ENCODE measurements at places on chromosomes 13 and 19. TPM values are rescaled to one million over a fixed set of nuclear protein-coding genes. Genes with fewer than 3 reads are reported as not detected.

DNA sequence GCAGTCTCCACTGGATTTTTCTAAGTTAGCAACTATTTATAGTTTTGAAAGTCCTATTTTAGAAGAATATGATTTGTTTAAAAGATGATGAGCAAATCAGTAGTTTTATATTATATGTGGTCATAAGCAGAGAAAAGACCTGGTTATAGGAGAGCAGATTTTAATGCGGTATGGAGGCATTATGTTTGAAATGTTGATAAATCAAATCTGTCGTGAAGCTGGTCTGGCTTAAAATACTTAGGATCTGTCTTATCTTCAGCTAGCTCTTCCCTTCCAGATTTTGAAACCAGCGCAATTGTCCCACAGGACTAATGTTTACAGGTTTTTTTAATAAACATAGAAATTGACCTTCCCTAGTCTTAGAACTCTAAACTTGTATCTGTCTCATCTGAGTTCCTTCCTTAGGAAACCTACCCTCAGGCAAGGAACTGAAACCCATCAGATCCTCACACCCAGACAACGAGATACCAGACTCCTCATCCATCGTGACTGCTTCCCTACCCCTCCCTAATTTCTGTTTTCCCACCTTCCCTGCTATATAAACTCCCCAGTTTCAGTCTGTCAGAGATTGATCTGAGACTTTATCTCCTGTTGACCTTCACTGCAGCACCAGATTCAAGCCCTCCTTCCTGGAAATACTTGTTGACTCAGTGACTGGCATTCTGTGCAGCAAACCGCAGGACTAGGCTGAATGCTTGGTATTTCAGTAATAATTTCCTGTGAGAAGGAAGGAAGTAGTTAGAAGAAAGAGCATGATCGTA is 37.8 kb upstream of the CXCL17 start:
- no peak for DNase-seq

GRCh38 chr19:2726160-2726855 is 5.1 kb upstream of the DIRAS1 start:
- no peak for DNase-seq

DNA sequence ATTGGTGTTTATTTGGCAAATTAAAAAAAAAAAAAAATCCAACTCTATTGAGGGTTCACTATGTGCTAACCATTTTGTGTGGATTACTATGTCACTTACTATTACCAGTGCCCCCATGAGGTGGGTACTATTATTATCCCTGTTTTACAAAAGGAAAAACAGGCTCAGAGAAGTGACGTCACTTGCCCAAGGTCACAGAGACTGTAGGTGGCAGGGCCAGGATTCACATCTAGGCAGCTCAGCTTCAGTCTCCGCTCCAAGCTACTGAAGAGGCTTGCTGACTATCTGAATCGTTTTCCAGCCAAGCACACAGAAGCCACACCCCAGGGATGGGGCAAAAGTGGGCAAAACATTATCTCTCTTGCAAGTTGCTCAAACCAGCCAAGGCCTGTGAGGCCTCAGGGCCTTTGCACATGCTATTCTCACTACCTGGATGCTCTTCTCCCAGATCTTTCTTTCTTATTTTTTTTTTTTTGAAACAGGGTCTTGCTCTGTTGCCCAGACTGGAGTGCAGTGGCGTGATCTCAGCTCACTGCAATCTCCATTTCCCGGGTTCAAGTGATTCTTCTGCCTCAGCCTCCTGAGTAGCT is 4.8 kb upstream of the ANGPTL8 start:
- DNase-seq: no peak

DNA sequence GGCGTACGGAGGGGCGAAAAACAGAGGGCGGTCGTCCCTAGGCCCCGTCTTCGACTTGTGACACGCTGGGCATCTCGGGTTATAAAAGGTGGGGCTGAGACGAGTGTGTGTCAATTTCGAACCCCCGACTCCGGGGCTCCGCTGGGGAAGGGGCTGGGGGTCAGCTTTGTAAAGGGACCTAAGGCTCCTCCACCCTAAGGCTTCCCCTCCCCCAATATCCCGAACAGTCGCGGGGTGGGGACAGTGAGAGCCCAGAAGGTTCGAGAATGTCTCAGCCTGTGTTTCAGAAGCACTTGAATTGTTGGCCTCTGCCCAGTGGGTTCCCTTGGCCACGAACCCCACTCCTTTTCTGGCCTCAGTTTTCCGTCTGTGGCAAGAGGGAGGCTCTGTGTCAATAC is 450 bp downstream of the SELENOW start:
- DNase-seq: no peak

DNA sequence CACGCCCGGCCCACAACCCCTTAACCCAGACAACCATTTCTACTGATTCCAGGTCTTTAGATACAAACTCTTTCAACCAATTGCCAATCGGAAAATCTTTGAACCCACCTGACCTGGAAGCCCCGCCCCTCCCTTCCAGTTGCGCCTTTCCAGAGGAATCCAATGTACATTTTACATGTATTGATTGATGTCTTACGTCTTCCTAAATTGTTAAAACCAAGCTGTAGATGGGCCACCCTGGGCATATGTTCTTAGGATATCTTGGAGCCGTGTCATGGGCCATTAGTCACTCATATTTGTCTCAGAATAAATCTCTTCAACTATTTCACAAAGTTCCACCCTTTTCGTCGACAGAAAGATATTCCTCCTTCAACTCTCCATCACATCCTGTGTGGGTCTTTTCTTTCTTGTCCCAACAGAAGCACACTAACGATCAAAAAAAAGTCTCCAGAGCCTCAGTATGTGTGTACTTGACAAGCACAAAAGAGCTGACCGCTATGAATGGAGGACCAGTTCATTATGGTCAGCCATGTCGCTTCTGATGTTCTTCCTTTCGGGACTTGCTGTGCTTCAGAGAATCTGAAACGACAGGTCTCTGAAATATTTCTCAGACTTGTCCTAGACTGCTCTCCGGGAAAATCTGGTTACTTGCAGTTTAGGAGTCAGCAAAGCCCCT is 601 bp upstream of the ZNF749 start:
- DNase-seq: peak; percentile 3

- no peak for DNase-seq
These were observed 330.2 kb downstream of the MZT1 start for GRCh38 chr13:72397265-72397664.

DNA sequence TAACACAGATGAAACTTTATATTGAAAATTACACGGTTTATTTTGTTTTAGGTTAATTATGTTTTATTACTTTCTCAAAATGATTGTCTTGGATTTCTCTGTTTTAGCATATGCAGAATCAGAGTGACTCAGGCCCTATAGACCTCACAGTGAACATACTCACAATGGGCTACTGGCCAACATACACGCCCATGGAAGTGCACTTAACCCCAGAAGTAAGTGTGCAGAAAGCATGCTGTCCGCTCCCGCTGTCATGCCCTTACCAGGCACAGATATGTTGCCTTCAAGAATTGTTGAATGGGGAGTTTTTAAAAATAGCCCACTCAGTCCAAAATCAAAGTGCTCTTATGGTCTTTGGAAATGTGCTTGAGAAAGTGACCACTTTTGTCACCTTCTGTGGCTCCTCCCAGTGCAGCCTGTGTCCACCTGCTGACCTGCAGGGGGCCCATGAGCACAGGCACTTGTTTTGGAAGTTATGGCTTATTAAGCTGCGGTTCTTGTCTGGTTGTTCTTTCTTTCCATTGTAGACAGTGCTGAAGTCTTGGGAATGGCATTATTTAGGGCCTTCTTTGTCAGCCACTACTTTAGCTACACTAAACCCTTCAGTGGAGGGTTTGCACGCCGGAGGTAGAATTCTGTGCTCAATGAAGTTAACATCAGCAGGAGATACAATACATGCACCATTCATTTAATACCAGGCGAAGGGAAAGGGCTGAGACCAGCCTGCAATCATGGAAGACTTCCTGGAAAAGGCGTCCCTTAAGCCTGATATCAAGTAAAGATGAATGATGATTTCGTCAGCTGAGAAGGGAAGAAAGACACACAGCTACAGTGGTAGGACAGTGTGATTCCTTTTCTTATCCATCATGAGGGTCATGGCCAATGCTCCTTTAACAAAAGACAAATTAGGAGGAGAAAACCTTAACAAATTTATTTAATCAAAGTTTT is 36.7 kb downstream of the CUL4A start:
- DNase-seq: no peak

DNA sequence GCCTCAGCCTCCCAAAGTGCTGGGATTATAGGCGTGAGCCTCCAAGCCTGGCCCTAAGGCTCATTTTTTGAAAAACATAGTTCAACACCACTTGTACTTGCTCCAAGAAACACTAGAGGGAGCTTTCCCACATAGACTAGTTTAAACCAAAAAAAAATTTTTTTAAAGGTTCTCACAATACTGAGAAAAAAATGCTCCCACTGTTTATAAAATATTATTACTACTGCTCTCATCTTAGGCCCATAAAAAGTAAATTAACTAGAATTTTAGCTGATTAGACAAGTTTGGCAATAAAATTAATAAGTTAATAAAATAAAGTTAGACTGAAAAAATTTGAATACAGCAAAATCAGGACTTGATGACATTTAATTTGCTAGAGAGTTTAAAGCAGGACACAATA is 109.5 kb downstream of the TBC1D4 start:
- peak; percentile 60 for DNase-seq

DNA sequence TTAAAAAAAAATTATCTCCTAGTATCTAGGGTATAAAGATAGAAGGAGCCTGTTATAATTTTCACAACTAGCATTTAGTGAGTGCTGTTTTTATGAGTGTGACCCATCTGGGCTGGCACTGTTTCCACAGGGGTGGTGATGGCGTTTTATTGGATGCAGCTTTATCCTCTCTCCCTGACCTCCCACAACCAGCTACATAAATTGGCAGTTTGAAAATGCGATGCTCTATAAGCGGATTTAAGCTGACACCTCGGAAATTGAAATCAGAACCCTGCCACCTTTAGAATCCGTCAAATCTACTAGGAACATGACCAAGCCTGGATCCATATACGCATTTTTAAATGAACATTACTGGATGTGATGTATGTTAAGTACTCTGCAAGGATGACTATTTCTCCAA is 44.9 kb downstream of the MYO16 start:
- no peak for DNase-seq

- no peak for DNase-seq
These were observed 100.8 kb downstream of the TUBGCP3 start for GRCh38 chr13:112487127-112487517.

- peak; percentile 9 for DNase-seq
These were observed 1730.1 kb downstream of the SLITRK5 start for GRCh38 chr13:89401264-89401675.

DNA sequence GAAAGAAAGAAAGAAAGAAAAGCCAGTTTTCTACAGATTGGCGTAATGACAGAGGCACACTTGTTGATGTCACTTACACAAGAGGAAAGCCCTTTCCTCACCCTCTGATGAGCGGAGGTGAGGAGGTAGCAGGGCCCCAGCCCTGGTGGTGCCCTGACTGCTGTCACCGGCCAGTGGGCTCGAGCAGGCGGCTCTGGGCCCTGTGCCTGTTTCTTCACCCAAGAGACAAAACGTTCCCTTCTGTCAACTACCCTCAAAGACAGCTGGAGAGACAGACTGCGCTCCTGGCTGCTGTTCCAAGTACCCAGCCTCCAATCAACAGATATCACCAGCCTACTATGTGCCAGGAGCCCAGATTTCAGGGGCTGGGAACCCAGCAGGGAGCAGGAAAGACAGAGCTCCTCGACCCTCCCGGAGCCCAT is 10.1 kb downstream of the EPS15L1 start:
- no peak for DNase-seq

- DNase-seq: no peak
These were observed 451.8 kb downstream of the SUCLA2 start for GRCh38 chr13:47549219-47549752.

- DNase-seq: peak; percentile 71
These were observed 6.4 kb upstream of the RASL11A start for GRCh38 chr13:27264181-27264580.

Gene C19orf81
- polyA plus RNA-seq: 1.5 TPM

Gene LILRA2
- polyA plus RNA-seq: 0.61 TPM

Gene PNMA8B
- polyA plus RNA-seq: 2.1 TPM

Gene MISP3
- 1.2 TPM for polyA plus RNA-seq

Gene HNRNPL
- polyA plus RNA-seq: 16,091 TPM

All from muscle of arm (tissue), 14 donors.